ENCODE measurements at places on chromosomes 4 and X.

DNA sequence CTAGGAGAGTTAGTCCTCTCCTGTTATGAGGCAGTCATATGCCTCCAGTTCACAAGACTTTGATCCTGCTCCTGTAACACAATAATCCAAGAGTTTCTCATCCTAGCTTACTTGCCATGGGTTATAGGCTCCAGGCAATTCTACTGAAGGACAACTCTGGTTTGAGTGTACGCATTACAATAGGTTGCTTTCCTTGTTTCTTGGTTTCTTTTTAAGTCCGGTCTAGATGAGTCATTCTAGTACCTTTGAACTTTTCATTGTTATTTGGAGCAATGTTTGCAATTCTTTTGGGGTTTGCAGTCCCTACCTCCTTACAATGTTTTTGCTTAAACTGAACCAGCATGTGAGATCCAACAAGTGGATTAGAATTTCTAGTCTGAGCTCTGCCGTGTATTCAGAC, 109.1 kb downstream of the ANAPC4 start:
- DNase-seq = no peak

DNA sequence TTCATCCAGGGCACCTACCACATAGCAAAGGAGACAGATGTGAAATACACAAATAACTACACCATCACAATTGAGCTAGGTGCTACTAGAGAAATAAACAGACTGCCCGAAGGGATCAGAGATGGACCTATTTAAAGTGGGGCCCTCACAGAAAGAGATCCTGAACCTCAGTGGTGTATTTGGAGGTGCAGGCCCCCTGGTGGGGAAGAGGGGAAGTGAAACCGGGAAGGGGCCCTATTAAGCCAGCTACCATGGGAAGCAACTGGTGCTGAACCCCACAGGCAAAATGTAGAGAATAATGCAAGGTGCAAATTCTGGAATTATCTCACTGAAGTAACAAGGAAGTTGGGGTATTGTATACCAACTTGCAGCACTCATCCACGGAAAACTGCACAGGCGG, 78.6 kb upstream of the FAM9A start:
- DNase-seq = no peak

DNA sequence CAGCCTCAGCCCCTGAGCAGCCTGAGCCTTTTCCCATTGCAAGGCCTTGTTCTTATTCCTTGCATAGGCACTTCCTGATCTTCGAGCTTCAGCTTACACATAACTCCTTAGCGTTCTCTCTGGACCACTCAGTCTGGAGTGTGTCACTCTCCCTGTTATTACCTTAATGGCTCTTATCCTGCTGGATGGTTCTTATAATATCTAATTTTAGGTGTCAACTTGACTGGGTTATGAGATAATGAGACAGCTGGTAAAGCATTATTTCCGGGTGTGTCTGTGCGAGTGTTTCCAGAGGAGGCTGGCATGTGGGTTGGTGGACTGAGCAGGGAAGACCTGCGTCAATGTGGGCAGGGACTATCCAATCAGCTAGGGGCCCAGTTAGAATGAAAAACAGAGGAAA, 75.7 kb downstream of the HAUS3 start:
- no peak for DNase-seq

- DNase-seq = no peak
These were observed 39.3 kb upstream of the TXK start for GRCh38 chr4:48173056-48173991.

DNA sequence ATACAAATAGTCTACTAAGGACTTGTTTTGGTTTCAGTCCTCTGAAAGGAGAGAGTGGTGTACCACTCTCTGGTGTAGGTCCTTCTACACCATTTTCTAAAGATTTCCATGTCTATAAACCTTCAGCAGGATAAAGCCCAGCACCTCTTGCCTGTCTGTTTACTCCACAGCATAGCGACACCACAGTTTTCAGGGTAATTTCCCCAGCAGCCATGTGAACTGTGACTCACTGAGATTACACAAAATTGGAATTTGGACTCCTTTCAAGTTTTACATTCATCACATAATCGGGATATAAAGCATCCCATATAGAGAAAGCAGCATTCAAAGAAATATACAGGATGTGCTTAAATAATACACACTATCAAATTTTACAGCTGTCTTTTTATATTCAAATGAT, 229.6 kb downstream of the PRDM5 start:
- DNase-seq = no peak

Measured in thoracic aorta (tissue), 2 donors.